ENCODE measurements at places on chromosomes 3 and 15.

DNA sequence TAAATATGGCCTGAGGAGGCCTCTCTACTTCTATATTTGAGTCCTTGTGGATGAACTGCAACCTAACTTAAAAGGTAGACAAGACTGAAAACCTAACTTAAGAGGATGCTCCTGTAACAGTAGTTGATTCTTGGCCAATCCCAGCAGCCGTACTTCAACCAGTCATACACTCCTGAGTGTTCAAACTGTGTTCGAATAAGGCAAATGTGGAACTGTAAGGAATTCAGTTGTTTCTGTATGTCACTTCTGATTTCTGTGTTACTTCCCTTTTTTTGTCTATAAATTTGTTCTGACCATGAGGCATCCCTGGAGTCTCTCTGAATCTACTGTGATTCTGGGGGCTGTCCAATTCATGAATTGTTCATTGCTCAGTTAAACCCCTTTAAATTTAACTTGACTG, 20.5 kb downstream of the GALK2 start:
- no peak for DNase-seq

DNA sequence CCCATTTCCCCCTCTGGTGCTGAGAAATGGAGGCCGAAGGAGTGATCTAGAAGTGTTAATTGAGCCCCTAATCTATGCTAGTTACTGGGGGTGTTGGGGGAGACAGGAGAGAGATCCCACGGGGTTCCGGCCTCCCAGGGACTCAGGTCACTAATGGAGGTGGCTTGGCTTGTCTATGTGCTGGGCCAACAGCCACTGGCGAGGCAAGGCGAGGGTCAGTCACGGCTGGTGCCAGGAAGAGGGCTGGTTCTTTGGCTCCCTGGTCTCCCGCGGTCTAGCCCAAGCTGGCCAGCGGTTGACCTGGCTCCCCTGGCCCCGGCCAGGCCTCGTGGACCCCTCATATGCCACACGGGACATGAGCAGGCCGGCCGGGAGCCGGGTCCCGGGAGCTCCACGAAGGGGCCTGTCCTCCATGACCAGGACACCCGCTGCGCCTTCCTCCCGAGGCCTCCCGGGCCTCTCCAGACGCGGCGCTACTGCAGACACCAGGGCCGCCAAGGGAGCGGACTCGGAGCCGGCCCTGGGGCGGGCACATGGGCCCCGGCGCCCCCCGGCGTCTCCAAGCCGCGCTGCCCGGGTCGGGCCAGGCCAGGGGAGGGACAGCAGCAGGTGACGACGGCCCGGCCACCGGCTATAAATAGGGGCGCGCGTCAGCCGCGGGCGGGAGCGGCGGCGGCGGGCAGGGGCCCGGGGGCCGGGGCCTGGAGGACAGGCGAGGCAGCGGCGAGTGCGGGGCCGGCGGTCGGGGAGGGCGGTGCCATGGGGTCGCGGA, at the start of gene ALPK3:
Gene ALPK3 (plus strand): TSS at position 663 of the 772 bp plus-strand sequence. CDS start 97 bp downstream, at position 760.
- no peak for DNase-seq

- DNase-seq: no peak
Measured at GRCh38 chr15:65738649-65739048, 53.4 kb downstream of the DENND4A start.

GRCh38 chr15:72785432-72785831, 1.9 kb upstream of the ADPGK start:
- DNase-seq: no peak

- DNase-seq: no peak
Measured at GRCh38 chr3:67018789-67019526, 20.9 kb downstream of the KBTBD8 start.

- no peak for DNase-seq
Measured at GRCh38 chr3:153633407-153633806, 471.4 kb downstream of the RAP2B start.

- no peak for DNase-seq
Measured at GRCh38 chr3:8761866-8762265, 7.5 kb downstream of the OXTR start.

GRCh38 chr15:88803920-88804247, 648 bp downstream of the ACAN start:
- DNase-seq: no peak

DNA sequence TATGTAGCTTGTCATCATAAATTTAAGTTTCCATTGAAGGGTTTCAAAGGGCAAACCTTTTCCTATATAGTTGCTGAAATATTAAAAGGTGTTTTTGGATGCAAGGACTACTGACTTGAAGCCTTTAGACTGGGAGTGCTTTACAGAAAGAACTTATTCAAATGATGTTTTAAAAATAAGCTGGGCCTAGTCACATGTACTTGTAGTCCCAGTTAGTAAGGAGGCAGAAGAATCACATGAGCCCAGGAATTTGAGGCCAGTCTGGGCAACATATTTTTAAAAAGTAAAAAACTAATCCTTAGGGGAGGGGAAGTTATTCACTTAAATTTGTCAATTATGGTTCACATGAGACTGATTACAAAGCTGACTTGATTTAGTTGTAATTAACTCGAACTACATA, 65.0 kb downstream of the SMARCC1 start:
- DNase-seq: no peak

- DNase-seq: no peak
Measured at GRCh38 chr15:83644439-83644838, 9.5 kb upstream of the ADAMTSL3 start.

DNA sequence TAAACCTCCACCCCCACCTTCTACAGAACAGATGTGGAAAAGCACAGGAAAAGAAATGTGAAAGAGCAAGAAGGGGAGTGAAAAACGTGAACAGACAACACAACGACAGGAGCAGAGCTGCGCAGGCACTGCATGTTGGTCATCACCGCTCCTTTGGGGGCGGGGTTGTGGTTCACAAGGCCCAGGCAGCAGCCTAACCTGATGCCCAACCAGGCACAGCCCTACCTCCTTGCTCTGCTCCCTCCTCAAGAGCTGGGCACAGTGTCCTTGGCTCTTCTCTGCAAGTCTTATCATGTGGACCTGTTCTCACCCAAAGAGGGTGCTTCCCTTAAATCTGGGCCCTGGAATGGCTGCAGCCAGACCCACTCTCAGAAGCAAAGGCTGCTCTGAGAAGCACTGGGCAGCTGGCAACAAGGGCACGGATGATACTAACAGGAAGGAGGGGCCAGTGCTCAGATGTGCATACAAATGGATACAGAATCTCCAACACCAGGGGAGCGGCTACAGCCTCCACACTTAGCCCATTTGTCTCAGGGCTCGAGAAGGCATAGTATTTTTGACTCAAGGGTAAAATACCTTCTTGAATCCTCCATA, 64.6 kb downstream of the DHX30 start:
- DNase-seq: no peak

- no peak for DNase-seq
Measured at GRCh38 chr3:78079514-78079913, 1039.6 kb downstream of the ROBO2 start.

DNA sequence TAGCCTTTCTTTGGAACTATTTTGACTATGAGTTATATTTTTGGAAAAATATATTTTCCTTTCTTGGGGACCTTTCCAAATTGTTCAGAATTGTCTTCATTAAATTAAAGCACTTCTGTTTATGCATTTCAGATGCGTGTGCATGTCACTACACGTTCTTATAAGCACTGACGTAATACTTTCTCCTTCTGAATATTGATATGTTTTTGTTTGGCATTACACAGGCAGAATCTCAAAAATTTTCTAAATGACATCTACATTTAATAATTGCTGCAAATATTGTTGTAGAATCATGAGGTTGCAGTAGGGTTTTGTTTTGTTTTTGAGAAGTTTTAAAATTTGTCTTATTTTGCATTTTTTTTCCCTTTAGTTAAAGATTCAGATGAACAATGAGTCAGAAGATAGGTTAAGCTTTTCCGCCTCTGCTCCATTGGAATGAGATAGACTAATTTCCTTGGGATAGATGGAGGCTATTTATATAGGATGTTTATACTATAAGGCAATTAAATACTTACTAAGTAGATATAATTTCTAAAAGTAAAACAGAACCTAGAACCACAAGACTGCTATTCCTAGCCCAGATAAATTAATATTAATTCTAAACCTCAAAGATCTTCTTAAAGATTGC, 110.8 kb downstream of the MBNL1 start:
- no peak for DNase-seq

DNA sequence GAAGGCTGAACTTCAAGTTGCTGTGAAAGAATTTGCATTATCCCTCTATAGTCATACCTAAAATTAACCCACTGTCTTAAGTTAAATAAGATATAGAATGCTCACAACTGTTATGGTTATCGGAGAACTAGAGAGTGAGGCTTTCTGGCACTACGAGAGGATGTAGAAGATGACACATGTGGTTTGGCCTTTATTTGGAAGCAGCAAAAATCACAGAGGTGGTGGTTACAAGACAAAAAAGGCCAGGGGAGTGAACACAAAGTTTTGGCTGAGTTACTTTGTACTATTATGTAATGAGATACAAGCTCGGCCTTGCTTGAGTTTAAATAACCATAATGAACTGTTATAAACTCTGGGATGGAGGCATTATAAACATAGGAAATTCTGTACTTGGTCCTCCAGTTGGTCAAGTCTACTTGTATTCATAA, 78.3 kb upstream of the ICE2 start:
- no peak for DNase-seq

DNA sequence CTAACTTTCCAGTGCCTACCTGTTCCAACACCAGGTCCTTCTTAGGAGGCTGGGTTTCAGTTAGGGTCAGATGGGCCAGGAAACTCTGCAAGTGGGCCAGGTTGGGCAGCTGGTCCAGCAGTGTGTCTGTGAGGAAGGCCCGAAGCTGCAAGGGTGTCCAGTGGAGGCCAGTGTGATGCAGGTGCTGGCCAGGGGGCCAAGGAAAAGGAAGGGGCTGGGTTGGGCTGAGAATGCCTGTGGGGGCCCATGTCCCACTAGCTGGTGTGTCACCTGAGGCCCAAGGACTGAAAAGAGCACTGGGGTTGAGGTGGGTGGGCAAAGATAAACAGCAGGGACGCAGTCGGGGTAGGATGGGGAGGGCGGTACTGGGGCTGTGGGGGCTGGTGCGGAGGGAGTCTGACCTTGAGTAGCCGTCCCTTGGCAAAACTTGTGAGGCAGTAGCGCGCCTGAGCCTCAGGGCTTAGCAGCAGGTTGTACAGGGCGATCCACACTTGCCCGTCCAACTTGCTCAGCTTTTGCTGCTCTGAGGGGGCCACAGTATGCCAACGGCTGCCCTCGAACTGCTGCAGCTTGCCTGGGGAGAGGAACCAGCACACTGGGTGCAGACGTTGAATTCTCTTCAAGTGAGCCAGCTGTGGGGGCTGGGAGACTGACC, 1.5 kb upstream of the RASSF1 start:
- DNase-seq: no peak

GRCh38 chr3:15538345-15538744, 16.8 kb upstream of the COLQ start:
- no peak for DNase-seq

DNA sequence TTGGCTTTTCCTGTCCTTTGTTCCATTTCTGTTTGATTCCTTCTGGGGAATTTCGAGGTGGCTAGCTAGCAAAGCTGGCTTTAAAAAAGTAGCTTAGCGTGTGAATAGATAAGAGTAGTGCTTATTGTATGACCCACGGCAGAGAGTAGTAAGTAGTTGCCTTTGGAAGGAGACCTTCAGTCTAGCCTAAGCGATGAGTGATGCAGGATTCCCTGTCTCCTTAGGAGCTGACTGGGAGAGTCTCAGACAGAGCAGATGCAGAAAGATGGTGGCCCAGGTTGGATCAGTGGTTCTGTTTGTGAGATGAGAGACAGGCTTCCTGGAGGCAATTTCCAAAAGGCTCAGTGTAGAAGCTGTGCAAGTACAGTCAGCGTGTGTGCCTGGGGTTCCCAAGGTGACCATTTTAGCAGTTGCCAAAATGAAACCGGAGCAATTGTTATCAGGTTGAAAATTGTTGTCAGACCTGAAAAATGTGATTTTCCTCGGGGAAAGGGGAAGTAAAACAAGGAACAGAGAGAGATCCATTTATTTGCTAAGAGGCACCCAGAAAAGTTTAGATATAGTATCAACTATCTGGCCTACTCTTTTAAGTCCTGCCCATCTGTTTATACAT, 681 bp upstream of the IL5RA start:
- DNase-seq: no peak

GRCh38 chr3:861721-862120, 231.1 kb upstream of the CNTN6 start:
- no peak for DNase-seq

- DNase-seq: no peak
Measured at GRCh38 chr3:23810343-23811184, 4.8 kb downstream of the UBE2E1 start.

DNA sequence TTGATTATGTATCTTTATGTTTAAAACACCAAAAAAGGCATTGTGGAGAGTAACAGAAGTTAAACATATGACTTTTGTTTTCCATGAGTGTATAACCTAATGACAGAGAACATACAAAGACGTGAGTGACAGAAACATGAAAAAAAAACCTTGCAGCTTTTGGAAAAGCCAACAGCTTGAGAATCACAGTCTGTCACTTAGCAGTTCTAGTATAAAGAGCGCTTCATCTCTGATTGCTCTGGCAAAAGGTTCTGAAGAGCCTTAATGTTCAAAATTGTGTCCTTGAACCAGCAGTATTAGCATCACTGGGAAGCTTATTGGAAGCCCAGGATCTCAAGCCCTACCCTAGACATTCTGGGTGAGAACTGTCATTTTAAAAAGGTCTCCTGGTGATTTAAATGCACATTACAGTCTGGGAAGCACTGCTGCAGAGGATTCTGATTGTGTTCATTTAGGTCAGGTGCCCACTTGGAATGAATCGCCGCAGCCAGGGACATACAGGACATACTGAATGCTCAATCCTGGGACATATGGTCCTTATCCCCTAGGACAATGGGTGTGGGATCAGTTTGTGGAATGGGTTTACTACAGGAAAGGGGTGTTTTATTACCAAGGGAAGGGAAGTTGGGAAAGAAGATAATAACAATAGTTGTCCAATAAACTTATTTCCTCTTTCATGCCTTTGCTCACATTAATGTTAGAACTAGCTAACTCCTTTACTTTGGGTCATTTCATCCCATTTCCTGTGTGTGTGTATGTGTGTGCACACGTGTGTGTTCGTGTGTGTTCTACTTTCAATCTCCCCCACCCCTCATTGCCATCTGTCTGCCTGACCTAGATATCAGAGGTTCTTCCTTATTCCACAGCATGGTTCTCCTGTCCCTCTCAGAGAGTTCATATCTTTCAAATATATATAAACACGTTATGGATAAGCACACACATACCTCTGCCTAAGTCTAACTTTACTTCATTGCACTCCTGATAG, 55.0 kb downstream of the LRRC49 start:
- no peak for DNase-seq

DNA sequence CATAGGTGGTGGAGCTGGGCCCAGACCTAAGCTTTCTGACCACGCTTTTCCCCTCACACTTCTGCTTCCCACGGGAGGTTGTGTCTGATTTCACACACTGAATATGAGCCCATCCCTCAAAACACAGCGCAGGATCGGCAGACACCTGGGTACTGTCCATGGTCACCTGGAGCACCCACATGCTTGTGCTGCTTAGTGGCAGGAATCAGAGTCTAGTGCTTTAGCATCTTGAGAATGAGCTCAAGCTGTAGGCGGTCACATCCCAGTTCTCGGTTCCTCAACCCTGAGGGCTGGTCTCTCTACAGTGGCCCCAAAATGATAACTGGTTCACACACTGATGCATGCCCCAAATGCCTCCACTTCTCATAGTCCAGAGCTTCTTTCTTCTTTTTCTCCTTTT, 111.0 kb downstream of the SEMA5B start:
- DNase-seq: no peak

- no peak for DNase-seq
Measured at GRCh38 chr15:40248006-40248783, 9.3 kb downstream of the PAK6 start.

All from NCI-H226 (cell line).